EH (cell line): ENCODE measurements at places on chromosomes 1 and 21.

DNA sequence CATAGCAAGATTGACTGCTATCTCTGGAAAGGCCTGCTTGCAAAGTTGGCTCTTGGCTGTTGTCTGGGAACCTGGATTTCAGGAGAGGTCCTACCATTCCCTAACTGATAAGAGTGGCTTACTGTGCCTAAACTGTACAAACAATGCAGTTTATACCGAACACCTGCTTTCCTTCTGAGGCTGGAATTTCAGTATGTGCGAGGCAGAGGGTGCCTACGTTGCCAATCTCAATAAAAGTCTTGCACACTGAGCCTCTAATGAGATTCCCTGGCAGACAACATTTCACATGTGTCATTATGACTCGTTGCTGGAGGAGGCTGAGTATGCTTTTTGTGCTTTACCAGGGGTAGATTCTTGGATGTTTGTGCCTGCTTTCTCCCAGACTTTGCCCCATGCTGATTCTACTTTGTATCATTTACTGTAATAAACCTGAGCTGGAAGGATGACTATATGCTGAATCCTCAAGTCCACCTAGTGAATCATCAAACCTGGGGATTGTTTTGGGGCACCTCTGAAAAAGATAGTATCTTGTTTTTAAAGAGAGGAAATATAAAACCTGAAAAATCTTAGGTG is 58.9 kb upstream of the GNG4 start:
- peak; percentile 59 for DNase-seq

DNA sequence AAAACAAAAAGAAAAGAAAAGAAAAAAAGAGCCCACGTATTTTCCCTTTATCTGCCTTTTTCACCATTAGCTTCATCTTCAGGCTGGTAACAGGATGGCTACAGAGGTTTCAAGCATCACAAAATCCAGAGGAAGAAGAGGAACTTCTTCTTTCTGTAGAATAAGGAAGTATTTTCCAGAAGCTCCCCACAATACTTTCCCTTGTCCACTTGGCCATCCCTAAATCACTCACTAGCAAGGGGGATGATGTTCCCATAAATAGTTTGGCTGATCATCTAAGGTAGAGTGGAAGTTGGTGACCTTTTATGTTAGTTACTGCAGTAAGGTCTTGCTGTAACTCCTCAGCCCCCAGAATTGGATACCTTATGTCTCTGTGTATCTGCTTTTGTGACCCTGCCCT is 45.1 kb upstream of the RNF11 start:
- no peak for DNase-seq

GRCh38 chr1:209395169-209395568 is 188.3 kb upstream of the CAMK1G start:
- DNase-seq = no peak

DNA sequence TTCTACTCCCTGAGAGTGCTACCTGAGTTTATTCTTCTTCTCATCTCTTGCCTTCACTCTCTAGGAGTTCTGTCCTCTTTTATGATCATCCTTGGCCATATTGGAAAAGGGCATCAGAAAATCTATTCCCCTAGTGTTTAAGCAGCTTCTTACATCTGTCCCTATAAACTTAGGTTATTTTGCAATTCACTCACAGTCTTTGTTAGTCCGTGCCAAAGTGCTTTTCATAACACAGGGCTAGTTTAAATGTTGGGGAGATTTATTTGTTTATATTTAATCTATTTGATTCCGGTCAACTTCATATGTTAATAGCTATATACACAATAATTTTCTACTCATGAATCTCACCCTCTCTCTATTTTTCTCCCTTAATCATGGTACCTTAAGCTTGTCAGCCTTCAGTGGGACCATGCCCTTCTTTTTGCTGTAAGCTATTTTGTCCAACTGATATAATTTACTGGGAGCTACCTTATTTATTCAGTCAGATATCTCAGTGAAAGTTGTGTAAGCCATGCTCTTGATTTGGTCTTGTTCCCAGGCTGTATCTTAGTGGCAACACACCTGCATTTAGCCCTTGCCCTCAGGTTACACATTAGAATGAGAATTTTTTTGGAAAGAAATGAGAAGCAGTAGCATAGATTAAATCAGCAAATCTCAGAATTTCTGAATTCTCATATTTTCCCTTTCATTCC is 106.3 kb upstream of the SMYD2 start:
- no peak for DNase-seq

- peak; percentile 95 for DNase-seq
Measured at GRCh38 chr1:226664413-226665101, 74.5 kb downstream of the ITPKB start.

DNA sequence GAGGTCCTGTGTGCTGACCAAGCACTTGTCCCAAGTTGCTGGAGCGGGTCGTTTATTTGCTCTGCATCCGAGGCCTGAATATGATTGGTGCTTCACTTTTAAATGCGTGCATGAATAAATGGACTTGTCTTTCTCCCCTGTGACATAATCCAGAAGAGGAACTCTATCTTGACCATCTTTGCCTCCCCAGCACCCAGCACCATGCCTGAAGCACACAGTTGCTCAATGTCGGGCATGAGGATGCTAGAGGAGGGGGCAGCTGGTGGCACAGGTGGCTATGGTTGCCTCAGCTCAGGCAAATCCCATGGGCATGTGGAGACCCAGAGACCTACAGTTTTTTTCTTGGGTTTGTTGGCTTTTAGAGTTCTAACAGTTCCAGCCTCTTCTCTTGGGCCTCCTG is 142.6 kb downstream of the KAZN start:
- DNase-seq = no peak

DNA sequence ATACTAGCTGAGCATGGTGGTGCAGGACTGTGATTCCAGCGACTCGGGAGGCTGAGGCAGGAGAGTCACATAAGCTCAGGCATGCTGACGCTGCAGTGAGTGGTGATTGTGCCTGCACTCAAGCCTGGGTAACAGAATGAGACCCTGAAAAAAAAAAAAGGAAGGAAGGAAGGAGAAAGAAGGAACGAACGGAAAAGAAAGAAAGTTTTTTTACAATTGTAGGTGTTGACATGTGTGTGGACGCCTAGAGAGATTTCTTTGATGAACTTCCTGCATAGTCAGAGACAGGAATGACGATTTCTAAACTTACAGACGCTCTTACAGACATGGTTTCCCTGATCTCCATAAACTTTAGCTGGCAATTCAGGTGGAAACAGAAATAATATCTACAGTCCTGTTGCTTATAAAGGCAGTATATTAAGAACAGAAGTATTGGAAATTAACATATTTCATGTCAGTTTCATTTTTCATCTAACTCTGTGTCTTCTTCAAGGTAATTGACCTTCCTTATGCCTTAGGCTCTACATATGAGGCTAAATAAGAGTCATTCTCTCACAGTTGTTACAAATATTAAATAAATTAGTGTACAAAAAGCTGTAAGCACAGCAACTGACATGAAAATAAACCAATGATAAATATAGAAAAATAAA is 4.1 kb downstream of the SAMSN1 start:
- DNase-seq = no peak
